ENCODE measurements at places on chromosomes 7 and 10.

DNA sequence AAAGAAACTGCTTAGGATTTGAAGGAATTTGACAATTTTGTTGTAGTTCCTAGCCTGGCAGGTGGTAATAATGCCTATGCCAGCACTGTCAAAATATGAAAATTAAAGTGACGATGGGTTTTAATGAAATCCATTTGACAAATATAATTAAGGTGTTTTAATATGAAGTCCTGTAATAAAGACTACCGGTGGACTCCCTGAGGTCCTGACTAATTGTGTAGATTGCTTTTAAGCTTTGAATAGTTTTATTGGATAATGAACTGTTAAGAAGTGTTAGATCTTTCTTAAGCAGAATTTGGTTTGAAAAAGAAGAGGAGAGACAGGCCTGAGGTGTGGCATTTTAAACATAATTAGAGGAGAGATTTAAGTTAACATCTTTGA, 197.2 kb downstream of the VTI1A start:
- no peak for DNase-seq

- DNase-seq: peak; percentile 35
Observed at GRCh38 chr7:27899601-27900000, 159.6 kb downstream of the TAX1BP1 start.

DNA sequence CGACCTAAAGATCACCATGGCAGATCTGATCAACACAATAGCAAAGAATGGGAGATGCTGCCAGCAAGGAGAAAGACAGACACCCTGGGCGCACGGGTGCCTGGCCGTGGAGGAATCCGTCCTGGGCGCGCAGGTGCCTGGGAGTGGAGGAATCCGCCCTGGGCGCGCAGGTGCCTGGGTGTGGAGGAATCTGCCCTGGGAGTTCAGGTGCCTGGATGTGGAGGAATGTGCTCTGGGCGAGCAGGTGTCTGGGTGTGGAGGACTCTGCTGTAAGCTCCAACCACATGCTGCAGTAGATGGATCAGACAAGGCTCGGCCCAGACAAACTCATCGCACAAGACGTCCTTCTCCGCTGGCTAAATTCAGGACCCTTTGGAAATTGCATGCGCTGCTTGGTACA, 346.3 kb upstream of the ADARB2 start:
- DNase-seq: no peak

- no peak for DNase-seq
Observed at GRCh38 chr10:114053946-114054345, 10.3 kb downstream of the ADRB1 start.

DNA sequence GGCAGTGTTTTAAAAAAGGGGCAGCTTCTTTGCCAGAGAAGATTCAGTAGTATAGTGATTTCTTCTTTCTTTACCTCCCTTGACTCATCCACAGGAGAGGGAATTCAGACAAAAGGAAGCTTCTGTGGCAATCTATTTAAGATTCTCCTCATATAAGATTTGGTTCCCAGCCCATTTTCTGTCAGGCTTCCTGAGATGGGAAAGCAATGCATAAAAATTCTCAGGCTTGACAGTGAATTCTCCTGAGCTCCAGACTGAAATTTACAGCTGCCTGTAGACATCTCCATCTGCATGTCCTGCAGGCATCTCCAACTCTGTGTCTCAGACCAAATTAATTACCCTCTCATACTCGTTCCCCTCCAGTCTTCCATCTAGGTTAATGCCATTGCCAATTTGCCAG, 72.8 kb downstream of the TSPAN12 start:
- no peak for DNase-seq

GRCh38 chr7:13091974-13092707, 404.7 kb downstream of the ARL4A start:
- DNase-seq: no peak

Measured in stimulated activated CD4-positive, alpha-beta T cell treated with anti-CD3 and anti-CD28 coated beads, TNF-alpha, amount 100 ng/mL, for 48 hours (primary cell).